Suppressor macrophage (primary cell): ENCODE measurements at places on chromosomes 6 and 20.

DNA sequence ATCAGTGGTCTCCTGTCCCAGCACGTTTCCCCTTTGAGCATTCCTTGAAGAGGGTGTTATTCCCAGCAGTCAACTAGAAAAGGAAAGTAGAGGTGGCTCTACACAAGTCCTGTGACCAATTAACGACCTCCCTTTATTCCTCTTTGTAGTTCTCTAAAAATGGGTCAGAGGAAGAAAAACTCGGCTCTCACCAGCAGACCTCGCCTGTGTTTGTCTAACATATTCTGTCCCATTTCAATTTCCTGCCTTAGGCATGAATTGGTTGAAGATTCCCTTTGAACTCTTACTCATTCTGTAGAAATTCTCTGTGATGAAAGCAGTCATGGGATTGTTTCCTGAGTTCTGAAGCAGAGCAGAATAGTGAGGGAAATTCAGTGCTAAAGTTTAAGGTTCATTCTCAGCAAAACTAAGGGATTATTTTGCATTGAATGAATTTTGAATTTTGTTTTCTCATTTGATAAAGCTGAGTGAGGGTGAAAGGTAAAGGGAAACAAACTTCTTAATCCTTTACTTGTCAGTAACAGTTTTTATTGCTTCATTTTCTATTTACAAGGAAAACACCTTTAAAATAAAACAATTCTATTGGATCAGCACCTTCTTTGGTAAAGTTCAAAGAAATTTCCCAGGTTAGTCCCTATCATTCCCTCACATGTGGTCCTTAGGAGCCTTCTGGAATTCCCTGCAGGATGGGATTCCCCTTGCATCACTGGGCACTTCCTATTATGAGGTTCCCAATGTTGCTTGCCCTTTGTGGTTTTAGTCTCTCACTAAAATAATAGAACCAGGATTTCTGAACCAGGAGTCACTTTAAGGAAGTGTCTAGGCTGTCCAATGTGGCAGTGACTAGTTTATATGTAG, 105.8 kb downstream of the SLX4IP start:
- DNase-seq, result peak; percentile 88

DNA sequence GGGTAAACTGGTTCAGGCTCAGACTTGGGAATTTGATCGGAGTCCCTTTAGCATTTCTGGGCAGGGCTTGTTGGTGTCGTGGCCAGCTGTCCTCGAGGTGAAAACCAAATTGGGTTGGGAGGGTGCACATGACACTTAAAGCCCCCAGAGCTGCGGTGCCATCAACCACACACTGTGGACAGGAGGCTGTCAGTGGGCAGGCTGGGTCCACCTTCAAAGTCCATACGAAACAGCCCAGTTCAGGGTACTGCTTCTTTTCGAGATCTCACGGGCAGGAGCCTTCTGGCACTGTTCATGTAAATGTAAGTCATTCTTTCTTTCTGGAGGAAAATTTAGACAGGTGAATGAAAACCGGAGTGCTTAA, 7.0 kb downstream of the SYNJ2 start:
- no peak for DNase-seq

DNA sequence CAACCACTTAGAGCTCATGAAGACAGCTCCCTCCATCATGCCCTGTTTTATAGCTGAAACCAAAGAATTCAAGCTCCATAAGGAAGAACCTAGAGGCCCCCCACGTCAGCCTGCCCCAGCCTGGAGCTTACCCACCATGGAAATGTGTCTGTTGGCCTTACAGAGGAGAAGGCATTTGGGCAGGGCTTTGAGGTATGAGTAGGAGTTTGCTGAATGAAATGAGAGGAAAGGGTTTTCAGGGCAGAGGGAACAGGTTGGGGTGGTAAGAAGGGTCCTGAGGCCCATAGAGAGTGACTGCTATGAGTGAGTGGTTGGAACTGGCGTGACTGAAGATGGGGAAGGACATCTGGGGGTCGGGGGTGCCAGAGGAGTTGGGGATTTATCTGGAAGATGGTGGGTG, 12.7 kb upstream of the GATA5 start:
- DNase-seq, result no peak

GRCh38 chr20:1894471-1894950, 696 bp upstream of the SIRPA start:
- DNase-seq, result no peak

- DNase-seq, result no peak
Observed at GRCh38 chr20:2421247-2421646, 40.5 kb downstream of the TGM6 start.

- no peak for DNase-seq
Observed at GRCh38 chr6:13215390-13215789, 112.9 kb downstream of the TBC1D7 start.

GRCh38 chr6:34575326-34575725, 19.2 kb upstream of the SPDEF start:
- DNase-seq, result no peak

DNA sequence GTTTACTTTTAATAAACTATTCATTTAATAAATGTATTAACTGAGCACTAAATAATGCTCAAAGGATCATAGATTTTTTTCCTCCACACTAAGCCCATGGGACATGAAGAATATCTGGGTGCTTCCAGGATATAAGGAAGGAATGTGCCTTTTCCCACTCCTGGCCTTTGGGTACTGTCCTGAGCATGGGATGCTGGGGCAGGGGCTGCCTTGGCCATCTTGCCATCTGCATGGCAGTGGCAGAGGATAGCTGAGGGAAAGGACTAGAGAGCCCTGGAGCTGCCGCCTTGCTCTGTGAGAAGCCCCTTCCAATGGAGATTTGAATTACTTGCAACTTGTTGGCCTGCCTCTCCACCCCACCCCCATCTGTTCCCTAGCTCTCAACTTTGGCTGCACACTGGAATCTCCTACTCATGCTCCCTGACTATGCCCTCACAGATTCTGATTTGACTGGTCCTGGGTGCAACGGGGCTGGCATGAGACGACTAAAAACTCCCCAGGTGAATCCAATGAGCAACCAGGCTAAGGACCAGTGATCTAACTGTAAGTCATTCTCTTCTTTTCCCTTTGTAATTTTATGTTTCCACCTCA, 15.6 kb downstream of the DDRGK1 start:
- no peak for DNase-seq

GRCh38 chr6:134199848-134200606, 117.9 kb downstream of the SGK1 start:
- no peak for DNase-seq

- no peak for DNase-seq
Observed at GRCh38 chr6:111523484-111524167, 40.6 kb upstream of the REV3L start.

- DNase-seq, result no peak
Observed at GRCh38 chr6:14110001-14110818, 7.4 kb upstream of the CD83 start.

GRCh38 chr6:20341564-20341963, 60.1 kb upstream of the E2F3 start:
- DNase-seq, result no peak

DNA sequence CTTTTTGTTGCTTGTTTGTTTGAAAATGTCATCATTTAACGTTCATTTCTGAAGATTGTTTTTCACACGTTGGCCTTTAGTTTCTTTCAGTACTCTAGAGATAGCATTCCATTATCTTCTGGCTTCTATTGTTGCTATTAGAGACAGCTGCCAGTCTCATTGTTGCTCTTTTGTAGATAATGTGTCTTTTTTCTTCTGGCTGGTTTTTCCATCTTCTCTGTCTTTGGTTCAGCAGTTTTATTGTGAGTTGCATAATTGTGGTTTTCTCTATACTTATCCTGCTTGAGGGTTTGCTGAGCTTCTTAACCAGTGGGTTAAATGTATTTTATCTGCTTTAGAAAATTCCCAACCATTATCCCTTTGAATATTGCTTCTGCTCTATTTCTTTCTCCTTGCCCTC, 23.2 kb upstream of the AIG1 start:
- DNase-seq, result no peak

DNA sequence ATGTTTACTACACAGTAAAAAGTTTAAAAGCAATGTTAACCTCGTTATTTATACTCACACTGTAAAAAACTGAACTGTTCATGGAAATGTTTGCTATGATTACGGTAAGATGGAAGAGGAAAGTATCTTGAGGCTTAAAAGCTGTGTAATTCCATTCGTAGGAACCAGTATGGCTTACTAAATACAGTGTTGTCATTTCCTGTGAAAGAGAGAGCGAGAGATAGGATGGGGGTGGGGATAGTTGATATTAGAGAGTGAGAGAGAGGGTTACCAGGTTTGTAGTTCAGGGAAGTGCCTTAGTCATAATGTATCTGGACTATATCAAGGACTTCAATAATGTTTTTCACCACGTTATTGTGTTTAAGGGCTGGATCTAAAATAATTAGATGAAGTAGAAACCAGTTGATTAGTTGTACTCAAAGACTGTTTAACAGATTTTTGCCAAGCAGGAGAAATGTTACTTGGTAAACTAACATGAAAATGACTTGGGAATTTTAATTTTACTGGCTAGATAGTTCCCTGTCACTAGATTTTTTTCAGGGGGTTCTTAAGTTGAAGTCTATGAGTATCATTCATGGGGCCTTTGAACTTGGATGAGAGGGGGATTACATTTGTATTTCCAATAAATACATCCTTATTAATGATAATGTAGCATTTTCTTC, 30.4 kb downstream of the AFDN start:
- DNase-seq, result no peak

- no peak for DNase-seq
Observed at GRCh38 chr6:23524548-23524947, 601.5 kb upstream of the NRSN1 start.

GRCh38 chr6:100455230-100456124, 9.2 kb downstream of the SIM1 start:
- DNase-seq, result no peak

DNA sequence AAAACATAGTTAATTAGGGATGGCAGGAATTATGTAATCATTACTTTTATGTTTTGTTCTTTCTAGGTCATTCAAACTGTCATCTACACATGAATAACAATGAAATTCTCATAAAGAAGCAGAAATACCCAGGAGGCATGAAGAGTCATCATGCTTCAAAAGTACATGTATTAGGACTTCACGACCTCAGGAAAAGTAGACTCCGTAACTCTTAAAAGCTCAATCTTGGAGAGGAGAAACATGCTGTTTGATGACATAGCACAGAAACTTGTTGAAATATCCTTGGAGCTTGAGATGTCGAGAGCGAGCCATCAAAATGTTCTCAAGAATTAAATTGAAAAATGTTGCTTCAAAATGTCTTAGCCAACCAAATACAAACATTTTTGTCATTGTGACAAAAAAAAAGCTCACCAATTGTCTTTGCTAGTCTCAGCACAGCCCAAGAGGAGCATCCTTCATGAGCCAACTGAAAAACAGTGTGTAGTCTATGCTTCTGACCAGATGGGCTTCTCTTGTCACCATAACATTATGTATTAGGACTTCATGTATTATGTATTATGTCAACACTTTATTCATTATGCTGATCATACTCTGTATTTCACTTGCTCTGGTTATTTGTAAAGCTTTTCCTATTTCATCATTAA, 28.2 kb upstream of the ANKEF1 start:
- DNase-seq, result no peak

GRCh38 chr6:90066697-90067096, 172.4 kb downstream of the GJA10 start:
- DNase-seq, result peak; percentile 36

DNA sequence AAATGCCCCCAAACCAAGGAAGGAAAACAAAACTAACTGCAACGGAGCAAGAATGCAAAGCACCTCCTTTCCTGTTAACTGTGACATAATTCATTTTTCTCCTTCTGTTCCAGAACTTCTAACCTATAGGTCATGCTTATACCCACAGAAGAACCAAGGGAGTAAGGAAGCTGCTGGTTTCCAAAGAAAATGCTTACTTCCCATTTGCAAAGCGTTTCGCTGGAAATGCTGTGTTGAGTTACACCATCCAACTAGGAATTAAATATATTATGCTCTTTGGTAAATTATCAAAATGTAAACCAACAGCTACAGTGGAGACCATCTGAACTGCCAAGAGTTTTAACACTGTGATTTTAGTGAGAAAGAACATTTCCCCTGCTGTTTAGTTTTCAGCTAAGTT, 42.9 kb downstream of the ATXN1 start:
- peak; percentile 65 for DNase-seq

DNA sequence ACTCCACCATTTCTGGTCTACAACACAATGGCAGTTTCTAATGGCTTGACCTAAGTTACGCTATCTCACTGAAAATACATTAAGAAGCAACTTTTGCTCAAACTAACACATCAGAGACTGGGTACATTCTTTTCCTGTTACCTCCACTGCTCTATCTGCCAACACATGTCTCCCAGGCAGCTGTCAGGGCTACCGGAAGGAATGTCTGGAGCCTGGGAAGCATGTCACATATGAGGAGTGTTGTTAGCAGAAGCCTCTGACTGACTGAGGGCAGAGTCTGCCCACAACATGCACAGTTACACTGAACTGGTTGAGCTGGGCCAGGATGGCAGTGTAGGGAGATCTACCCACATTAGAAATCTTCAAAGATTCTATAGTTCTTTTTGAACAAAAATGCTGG, 264.5 kb downstream of the KIF16B start:
- no peak for DNase-seq

DNA sequence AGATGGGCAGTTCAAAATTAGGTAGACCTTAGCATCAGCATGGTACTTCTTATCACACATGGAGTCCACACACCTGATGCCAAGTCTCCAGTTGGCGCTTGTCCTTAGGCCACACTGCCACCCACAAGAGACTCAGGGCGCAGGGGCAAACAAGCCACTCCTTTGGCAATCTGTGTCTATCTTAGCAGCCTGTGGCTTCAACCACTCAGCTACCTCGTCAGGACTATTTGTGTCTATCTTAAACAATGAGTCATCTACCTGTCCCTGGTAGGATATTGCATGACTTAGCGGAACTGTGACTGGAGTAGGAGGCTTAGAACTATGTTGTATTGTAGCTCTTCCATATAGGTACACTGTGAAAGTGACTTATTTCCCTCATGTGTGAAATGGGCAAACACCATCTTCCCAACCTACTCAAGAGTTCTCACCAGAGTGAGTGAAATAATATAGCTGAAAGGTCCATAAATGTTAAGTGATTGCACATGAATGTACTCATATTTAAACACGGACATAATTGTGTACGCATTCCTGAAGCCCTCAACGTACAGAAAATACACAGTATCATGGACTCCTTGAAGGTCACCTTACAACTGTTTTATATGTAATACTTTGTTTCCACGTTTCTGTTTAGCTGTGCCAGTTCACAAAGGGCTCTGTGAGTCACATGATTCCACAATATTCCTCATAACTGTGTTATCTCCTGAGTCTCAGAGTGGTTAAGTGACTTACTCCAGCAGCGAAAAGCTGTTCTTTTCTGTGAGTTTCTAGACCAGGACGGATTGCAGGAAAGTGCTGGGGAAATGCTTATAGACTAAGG, 1.6 kb downstream of the TRIM27 start:
- peak; percentile 29 for DNase-seq

- peak; percentile 80 for DNase-seq
Observed at GRCh38 chr20:32743237-32744112, at the start of gene COMMD7. TSS of gene COMMD7 (minus strand) at chr20:32743467. CDS start at chr20:32743391, 76 bp downstream.
